ENCODE measurements at places on chromosomes 3 and 15. TPM values are rescaled to one million over a fixed set of nuclear protein-coding genes. Genes with fewer than 3 reads are reported as not detected.

The CCDC13 gene
- total RNA-seq: 0.63 TPM

The CFAP161 gene
- 0.32 TPM for total RNA-seq

The ST3GAL6 gene
- 15.0 TPM for total RNA-seq

The TUSC7 gene
- not detected for total RNA-seq

The IFT57 gene
- 28.4 TPM for total RNA-seq

The GOLGA6L7 gene
- not detected for total RNA-seq

- H3K4me3 ChIP-seq: no peak overlapping the region
- no peaks in the 10 kb centered on the region for H3K27me3 ChIP-seq
- DNase-seq: no peak
- peaks cover 12% of the 10 kb centered on the region for H3K4me1 ChIP-seq
- H3K27ac ChIP-seq: no peak overlapping the region
These were observed 46.2 kb upstream of the PPP4R2 start for GRCh38 chr3:72950372-72950771.

GRCh38 chr3:168071591-168072322 is 24.0 kb downstream of the GOLIM4 start:
- no peaks in the 10 kb centered on the region for H3K27me3 ChIP-seq
- no peak overlapping the region for H3K4me3 ChIP-seq
- H3K36me3 ChIP-seq: no peaks in the 10 kb centered on the region
- H3K4me1 ChIP-seq: peaks cover 3% of the 10 kb centered on the region

DNA sequence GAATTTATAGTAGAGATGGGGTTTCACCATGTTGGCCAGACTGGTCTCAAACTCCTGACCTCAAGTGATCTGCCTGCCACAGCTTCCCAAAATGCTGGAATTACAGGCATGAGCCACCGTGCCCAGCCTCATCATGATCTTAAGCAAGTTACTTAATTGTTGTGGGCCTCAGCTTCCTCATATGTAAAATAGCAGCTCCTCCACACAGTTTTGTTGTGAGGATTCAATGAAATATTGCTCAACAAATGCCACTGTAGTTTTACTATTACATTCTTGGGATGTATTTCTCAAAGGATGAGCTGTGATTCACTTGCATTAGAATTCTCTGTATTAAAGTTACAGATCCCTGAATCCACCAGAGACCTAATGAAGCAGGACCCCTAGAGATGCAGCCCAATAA is 168.8 kb downstream of the ADAMTS9 start:
- DNase-seq: no peak
- no peaks in the 10 kb centered on the region for H3K36me3 ChIP-seq
- peaks cover 5% of the 10 kb centered on the region for H3K4me1 ChIP-seq
- no peaks in the 10 kb centered on the region for H3K27me3 ChIP-seq

GRCh38 chr3:110101361-110101760 is 764.0 kb upstream of the DPPA4 start:
- H3K4me1 ChIP-seq: peaks cover 6% of the 10 kb centered on the region
- H3K36me3 ChIP-seq: no peaks in the 10 kb centered on the region
- no peaks in the 10 kb centered on the region for H3K27me3 ChIP-seq
- no peak overlapping the region for H3K27ac ChIP-seq

DNA sequence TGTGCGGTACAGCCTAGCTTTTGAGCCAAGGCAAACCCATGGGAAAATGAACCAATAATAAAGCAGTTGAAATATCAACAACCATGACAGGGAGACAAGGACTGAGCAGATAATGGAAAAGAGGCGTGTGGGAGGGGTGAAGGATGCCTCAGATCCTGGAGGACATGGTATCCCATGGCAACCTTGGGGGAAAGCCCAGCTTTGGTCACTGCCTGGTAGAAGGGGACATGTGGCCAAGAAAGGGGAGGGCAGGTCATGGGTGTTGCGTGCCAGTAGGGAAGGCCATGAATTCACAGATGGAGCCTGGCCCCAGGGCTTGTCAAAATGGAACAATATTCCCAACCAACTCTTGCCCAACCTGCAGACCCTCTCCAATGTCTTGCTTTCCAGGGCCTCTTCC is 140.5 kb upstream of the SMAD3 start:
- no peak for DNase-seq
- H3K4me3 ChIP-seq: no peak overlapping the region
- H3K27ac ChIP-seq: no peak overlapping the region
- no peaks in the 10 kb centered on the region for H3K27me3 ChIP-seq
- peaks cover 1% of the 10 kb centered on the region for H3K4me1 ChIP-seq

GRCh38 chr3:142106548-142106947 is 42.8 kb downstream of the TFDP2 start:
- H3K4me3 ChIP-seq: no peak overlapping the region
- no peak overlapping the region for H3K27ac ChIP-seq
- no peaks in the 10 kb centered on the region for H3K4me1 ChIP-seq
- H3K27me3 ChIP-seq: no peaks in the 10 kb centered on the region

- H3K4me1 ChIP-seq: no peaks in the 10 kb centered on the region
- H3K27me3 ChIP-seq: no peaks in the 10 kb centered on the region
- H3K36me3 ChIP-seq: no peaks in the 10 kb centered on the region
- no peak overlapping the region for H3K27ac ChIP-seq
- DNase-seq: no peak
These were observed 487.1 kb downstream of the LPP start for GRCh38 chr3:188641076-188641475.

DNA sequence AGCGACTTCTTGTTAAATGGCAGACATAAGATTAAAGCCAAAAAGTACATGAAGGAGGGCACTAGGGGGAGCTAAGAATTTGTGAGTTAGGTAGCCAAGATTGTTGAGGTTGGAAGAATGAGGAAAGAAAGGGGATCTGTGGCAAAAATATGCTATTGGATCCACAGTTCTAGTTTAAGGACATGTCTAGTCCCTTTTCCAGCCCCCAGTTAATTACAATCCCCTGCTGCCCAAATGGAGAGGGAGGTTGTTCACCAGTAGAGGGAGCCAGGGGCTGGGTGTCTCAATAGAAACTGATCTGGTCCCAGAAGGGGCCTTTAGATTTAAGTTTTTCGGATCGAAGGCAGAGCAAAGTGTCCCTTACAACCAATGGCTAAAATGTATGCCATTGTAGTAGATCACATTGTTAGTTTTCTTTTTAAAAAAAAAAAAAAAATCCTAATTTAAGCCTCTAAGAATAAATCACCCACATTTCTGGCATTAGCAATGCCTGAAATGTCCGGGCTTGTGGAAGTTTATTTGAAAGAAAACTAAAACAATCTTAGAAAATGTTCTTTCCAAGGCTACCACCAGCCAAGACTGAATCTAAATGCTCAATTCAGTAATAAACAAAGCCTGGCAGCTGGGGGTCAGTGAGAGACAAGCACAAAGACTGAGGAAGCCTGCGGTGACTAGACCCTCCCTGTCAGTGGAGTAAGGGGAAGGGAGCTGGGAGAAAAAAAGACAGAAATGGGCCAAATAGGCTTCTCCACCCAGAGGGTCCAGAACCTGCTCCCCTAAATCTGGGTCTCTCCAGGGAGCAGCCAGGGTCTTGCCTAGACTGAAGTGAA is 7.1 kb downstream of the COL8A1 start:
- DNase-seq: no peak
- H3K4me1 ChIP-seq: no peaks in the 10 kb centered on the region
- H3K4me3 ChIP-seq: no peak overlapping the region
- no peaks in the 10 kb centered on the region for H3K36me3 ChIP-seq

DNA sequence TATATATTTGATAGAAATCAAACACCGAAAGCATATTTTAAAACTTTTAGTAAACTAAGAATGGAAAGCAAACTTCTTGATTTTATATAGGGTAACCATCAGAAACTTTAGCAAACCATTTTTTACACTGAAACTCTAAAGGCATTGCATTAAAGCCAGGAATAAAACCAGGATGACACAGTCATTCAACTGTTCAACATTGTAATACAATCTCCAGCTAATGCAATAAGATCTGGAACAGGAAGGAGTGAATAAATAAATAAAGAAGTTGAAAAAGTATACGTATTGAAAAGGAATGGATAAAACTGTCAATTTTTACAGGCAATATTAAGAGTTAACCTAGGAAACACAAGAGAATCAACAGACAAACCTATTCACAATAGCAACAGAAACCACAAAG is 181.9 kb upstream of the TTC14 start:
- DNase-seq: no peak
- no peak overlapping the region for H3K27ac ChIP-seq
- no peaks in the 10 kb centered on the region for H3K4me1 ChIP-seq
- H3K27me3 ChIP-seq: no peaks in the 10 kb centered on the region
- H3K4me3 ChIP-seq: no peak overlapping the region

DNA sequence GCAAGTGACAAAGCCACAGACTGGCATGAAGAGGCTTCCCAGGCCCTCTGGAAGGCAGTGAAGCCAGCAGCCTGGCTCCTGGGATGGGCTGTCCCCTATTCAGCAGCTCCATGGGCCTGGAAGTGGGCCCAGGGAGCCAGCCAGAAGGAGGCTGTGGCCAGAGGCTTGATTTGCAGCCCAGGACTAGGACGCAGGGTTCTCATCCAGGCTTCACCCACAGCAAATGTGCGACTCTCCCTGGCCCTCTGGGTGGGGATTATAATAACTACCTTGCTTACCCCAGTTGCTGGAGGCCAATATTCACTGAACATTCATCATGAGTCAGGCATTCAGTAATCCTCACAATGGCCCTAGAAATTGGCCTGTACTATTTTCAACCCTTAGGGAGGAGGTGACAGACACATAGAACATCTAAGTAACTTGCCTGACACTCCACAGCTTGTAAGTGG is 24.6 kb upstream of the SRP14 start:
- no peak overlapping the region for H3K27ac ChIP-seq
- peaks cover 4% of the 10 kb centered on the region for H3K4me1 ChIP-seq
- H3K36me3 ChIP-seq: no peaks in the 10 kb centered on the region
- no peak overlapping the region for H3K4me3 ChIP-seq
- H3K27me3 ChIP-seq: no peaks in the 10 kb centered on the region

DNA sequence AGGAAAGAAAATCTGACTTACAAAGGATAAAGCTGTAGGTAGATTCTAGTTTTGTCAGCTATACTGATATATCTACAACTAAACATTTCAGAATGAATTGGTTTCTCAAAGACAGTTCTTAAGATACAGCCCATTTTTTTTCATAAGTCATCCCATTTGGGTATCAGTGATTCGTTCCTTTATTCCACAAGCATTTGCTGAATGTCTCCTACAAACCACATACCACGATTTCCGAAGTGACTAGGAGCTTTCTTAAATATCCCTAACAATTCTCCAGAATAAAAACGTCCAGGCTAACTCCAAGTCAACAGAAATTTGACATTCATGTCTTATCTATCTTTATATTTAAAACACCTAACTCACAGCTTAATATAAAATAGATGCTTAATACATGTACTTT is 59.8 kb downstream of the TP53BP1 start:
- H3K4me3 ChIP-seq: no peak overlapping the region
- DNase-seq: no peak
- no peaks in the 10 kb centered on the region for H3K4me1 ChIP-seq
- no peak overlapping the region for H3K27ac ChIP-seq

GRCh38 chr15:66390678-66391077 is 4.0 kb downstream of the MAP2K1 start:
- H3K27me3 ChIP-seq: no peaks in the 10 kb centered on the region
- no peak for DNase-seq
- H3K27ac ChIP-seq: no peak overlapping the region
- H3K36me3 ChIP-seq: no peaks in the 10 kb centered on the region
- no peak overlapping the region for H3K4me3 ChIP-seq

GRCh38 chr3:155326901-155327300 is 33.4 kb upstream of the STRIT1 start:
- H3K27me3 ChIP-seq: no peaks in the 10 kb centered on the region
- H3K27ac ChIP-seq: no peak overlapping the region
- no peak for DNase-seq
- H3K4me3 ChIP-seq: no peak overlapping the region
- no peaks in the 10 kb centered on the region for H3K36me3 ChIP-seq

DNA sequence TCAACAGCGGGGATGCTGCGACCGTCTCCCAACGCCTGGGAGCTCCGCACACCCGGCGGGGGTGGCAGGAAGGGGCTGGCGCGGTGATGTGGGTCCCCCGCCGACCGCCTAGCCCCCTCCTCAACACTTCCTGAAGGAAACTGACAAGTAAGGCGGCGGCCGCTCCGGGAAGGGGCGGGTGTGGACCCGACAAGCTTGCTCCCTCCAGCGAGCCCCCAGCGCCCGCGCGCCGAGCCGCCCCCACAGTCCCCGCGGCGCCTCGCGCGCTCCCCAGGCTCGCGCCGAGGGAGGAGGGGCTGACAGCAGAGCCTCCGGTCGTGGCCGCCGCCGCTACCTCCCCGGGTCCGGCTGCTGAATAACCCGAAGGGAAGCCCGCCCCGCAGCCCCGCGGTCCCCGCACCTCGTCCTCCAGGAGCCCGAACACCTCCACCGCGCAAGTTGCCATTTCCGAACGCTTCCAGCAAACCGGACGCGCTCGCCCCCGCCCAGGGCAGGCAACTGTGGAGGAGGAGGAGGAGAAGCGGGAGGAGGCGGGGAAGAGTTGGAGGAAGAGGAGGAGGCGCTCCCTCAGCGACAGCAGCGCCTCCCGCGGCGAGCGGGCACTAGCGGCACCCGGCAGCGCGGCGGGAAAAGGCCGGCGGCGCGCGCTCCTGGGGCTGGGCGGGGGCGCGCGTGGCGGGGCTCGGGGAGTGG is at the start of gene NEDD4:
NEDD4 (minus strand) TSS at position 502 of the 693 bp plus-strand sequence; CDS start at position 445, 57 bp downstream.
- H3K36me3 ChIP-seq: no peaks in the 10 kb centered on the region
- DNase-seq: peak; percentile 94
- no peaks in the 10 kb centered on the region for H3K27me3 ChIP-seq
- peak within 1 kb of the TSS; percentile 90 for H3K4me3 ChIP-seq
- peak within 1 kb of the TSS; percentile 100 for H3K27ac ChIP-seq

DNA sequence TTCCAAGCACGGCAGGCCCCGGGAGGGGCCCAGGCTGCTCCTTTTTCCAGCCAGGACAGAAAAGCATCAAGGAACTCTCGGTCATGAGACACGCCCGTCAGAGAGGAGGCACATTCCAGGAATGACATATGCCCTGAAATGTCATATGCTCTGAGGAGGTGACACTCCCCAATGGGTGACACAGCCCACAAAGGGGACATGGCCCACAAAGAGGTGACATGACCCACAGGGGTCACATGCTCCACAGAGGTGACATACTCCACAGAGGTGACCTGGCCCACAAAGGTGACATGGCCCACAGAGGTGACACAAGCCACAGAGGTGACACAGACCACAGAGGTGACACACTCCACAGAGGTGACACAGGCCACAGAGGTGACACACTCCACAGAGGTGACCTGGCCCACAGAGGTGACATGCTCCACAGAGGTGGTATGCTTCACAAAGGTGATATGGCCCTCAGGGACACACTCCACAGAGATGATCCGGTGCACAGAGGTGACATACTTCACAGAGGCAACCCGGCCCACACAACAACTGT is 79.2 kb downstream of the ABHD5 start:
- no peaks in the 10 kb centered on the region for H3K27me3 ChIP-seq
- DNase-seq: no peak
- no peak overlapping the region for H3K4me3 ChIP-seq

All from hepatocyte (in vitro differentiated cells).